ENCODE measurements at places on chromosomes 4 and X. TPM values are rescaled to one million over a fixed set of nuclear protein-coding genes. Genes with fewer than 3 reads are reported as not detected.

Gene STPG2
- total RNA-seq = not detected

Gene GASK1B
- not detected for total RNA-seq

Gene ZBTB49
- 6.6 TPM for total RNA-seq

Gene SULT1B1
- 3.9 TPM for total RNA-seq

Gene PHKA1
- 1.6 TPM for total RNA-seq
